Forelimb muscle (tissue), 1 donor: ENCODE measurements at places on chromosomes 2 and 18.

DNA sequence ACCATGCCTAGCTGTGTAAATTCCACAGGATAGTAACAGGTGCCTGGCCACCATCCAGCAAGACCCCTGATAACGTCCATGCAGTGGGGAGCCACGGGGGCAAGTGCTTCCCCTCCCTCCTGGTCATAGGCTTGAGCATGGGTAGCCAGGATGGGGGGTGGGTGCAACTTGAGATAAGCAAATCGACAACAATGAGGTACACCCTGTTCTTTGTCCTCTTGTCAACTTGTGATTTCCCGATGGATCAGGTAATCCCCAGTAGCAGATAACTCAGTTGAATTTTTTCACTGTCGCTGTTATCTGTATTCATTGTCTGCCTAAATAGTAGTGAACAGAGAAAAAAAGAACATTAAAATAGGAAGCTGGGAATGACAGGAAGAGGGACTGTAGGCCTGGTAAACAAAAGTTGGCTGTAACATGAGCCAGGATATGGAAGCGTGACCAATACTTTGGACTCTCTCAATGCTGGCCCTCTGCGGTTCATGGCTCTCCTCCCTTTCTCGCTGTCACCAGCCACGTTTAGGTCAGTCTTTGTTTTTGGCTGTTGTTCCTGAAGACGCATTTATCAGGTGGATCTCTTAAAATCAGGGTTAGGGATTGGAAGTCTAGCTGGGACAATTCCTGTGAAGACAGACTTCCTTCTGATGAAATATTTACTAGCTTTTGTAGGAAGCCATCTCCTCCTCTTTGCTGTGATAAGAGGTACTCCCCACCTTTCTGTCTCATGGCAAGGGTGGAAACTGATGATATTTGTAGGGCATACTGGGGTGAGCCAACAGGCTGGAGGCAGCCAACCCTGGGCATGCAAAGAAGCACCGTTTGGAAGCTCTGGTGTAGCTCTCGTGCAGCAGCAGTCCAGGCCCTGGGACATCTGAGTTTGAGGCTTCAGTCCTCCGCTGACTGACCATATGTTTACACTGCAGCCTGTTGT lies 42.4 kb downstream of the TCF7L1 start:
- DNase-seq = peak; percentile 40

- DNase-seq = no peak
Measured at GRCh38 chr2:237729681-237730475, 68.7 kb upstream of the RBM44 start.

GRCh38 chr2:32632089-32632488 lies 4.2 kb downstream of the TTC27 start:
- DNase-seq = no peak

- no peak for DNase-seq
Measured at GRCh38 chr18:6056171-6056910, 161.0 kb upstream of the TMEM200C start.

GRCh38 chr18:79935499-79935898 lies 16.0 kb downstream of the SLC66A2 start:
- DNase-seq = no peak

- DNase-seq = no peak
Measured at GRCh38 chr18:29626094-29626493, 1416.4 kb downstream of the DSC3 start.

DNA sequence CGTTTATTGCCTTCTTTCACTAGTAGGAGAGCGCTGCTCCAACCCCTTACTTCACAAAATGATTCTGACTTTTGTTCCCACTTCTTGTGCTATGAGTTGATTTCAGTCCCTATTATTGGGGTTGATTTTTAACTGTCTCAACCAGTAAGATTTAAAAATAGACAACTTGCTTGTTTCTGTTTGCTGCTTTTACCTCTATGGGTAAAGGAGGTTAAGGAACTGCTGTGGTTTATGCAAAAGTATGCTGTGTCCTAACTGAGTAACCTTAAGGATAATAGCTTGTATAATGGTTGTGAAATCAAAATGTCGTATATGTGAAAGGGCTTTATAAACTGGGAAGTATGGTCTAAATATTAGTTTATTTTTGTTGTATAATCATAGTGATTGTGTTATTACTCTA lies 22.6 kb downstream of the ALMS1 start:
- DNase-seq = no peak

DNA sequence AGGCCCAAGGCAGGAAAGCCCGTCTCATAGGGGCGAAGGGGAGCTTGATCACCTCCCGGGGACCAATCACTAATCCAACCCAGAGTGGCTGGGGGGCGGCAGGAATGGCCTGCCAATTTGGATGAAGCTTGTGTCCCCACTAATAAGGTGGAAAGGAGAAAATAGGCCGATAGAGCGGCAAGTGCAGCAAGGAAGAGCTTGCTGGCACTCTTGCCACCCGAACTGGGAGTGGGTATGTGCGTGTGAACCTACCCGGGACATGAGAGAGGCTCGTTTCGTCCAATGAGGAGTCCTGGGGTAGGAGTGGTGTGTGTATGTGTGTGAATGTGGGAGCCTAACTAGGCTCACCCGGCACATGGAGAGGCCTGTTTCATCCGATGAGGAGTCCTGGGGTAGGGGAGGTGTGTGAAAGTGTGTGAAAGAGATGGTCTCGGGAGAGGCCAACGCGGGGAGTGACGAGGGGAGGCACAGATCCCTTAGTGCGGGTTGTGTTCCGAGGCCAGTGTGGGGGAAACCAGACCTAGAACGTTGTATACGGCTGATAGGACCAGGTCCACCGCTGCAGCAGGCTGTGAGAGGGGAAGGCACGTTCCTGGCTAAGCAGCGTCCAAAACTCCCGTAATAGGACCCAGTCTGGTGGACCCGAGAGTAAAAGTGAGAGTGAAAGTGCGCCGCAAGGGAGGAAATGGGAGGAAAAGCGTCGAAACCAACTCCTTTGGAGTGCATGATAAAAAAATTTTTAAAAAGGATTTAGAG lies 47.1 kb upstream of the SELENOI start:
- no peak for DNase-seq

DNA sequence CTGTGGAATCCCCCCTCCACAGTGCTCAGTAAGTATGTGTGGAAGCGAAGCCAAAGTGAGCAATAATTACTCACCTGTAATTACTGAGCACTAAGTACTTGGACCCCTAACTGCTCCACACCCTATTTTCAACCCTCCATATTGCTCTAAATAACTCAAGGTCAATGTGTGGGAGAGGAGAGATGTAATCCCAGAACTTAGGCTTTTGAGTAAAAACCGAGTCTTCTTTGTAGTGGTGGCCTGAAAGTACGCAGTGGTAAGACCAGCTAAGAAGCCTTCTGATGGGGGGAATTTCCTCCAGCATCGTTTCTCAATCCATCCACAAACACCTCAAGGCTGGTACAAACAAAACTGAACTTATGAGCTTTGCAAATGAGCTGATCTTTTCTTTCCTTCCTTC lies 551.6 kb downstream of the ZEB2 start:
- no peak for DNase-seq

DNA sequence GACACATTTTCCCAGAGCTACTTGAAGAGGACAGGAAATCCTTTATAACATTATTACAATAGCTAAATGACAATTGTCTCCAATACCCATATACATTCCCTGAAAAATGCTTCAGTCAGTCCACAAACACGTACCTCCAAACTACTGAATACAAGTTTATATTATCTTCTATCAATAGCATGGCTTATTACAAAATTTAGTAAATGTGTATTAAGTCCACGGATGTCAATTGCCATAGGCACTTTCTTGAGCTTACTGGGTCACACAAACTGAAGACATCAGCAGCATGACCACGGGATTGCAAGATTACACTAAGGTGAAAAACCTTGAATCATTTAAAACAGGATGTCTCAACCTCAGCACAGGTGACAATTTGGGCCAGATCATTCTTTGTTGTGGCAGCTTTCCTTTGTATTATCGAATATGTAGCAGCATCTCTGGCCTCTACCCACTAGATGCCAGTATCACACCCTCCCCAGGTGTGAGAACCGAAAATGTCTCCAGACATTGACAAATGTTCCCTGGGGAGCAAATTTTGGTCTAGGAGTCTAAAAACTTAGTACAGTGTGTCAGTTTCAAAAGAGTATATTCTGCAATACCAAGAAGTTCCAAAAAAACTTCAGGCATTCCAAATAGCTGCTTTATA lies 1.4 kb downstream of the MBD2 start:
- no peak for DNase-seq

- no peak for DNase-seq
Measured at GRCh38 chr2:46663614-46664013, 184.2 kb downstream of the TMEM247 start.

DNA sequence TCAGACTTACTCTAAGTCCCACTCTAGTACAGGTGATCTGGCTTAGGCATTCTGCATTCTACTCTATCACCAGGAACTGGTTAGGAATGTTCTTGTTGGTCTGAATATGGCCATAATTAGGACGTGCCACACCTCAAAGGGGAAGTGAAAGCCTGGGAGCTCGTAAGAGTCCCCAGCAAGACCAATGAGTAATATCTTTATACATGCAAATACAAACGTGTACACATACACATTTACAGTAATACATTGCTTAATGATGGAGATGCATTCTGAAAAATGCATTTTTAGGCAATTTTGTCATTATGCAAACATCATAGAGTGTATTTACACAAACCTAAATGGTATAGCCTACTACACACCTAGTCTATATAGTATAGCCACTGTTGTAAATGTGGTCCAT lies 19.5 kb upstream of the ERCC3 start:
- no peak for DNase-seq

DNA sequence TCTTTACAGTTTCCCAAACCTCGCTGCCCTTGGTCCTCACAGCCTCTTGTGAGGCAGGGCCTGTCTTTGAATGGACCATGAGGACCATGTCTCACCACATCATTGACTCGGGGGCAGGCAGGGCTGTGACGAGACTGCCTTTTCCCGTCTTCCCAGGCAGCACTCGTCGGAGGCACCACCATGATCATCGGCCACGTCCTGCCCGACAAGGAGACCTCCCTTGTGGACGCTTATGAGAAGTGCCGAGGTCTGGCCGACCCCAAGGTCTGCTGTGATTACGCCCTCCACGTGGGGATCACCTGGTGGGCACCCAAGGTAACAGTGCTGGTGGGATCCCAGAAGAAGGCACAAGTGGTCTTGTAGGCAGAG lies 45.7 kb upstream of the MAPRE3 start:
- DNase-seq = no peak

- DNase-seq = no peak
Measured at GRCh38 chr2:99836690-99837605, 305.4 kb downstream of the AFF3 start.

DNA sequence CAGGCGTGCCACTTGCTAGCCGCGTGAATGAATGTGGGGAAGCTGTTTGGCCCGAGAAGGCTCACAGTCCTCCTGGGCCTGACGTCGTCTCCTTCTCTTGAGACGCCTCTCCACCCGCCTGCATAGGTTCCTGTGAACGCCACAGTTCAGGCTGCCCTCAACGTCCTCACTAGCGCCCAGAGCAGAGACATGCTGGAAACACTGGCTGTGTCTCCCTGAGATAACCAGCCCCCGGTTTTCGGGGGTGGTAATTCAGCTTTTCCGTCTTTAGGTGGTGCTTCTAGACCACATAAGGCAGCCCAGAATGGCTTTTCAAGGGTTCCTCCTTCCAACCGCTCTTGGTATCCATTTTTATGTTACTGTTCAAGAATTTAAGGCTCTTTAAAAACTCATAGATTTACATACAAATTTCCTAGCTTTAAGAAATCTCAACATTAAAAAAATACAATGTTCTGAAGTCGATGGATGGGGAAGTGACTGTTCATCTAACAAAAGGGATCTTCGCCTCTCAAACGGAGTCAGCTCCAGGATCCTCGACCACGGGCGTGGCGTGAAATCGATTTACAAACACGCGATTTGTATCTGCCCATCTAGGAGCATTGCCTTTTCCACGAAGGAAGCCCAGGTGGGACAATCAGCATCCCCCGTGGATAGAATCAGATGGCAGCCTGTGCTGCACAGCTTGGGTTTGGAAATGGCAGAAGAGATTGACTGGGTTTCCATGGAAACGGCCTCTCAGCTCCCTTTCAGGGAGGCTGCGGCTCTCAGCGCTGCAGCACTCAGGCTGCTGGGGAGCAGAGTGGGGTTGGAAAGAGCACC lies 110.6 kb upstream of the PXDN start:
- DNase-seq = peak; percentile 24

DNA sequence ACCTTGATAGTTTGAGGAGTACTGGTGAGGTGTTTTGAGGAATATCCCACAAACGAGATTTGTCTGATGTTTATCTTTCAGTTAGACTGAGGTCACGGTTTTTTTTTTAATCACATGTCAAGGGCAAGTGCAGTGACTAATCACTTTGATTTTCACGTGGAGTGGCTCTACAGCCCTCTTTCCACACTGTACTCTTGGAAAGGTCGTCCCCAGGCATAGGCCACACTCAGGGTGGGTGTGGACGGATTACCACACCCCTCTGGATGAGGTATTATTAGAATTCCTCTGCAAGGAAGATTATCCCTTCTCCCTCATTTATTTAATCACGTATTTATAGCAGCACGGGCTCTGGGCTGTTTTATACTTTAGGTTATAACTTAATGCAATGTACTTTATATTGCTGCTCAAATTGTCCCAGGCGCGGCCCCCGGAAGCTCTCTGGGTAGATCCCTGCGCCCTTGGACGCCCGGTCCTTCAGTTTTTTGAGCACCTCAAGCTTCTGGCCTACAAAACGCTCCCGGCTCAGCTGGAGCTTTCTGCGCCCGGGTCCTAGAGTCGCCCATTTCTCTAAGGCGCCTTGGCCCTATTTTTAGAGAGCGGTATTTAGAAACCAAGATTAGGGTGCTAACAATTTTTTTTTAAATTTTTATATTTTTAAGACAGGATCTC lies 515 bp upstream of the PLEKHB2 start:
- DNase-seq = no peak

DNA sequence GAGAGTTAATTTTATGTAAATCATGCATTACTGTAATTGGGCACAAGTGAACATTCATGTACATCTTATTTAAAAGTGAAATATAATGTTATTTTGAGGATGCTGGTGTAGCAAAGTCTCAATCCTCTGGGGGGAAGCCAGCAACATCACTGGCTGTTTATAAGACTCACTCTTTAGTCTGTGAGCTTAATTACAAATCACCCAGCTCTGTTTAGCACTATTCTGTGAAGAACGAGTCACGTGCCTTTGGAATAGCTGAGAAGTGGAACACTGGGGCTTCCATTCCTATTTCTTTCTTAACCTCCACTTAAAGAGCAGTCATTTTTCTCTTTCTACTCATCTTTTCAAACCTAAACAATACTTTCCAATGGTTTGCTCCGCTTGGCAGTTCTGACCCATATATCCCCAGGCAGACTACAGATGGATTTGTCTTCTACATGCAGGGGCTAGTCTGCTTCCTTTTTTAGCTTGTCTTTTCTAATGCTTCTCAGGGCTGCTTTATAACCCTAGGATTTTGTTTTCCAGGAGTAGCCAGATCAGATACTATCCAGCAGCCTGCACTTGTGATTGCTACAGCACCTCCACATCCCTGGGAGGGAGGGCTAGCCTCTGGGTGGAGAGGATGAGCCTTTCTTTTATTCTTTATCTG lies 95.3 kb upstream of the CAVIN2 start:
- DNase-seq = no peak

DNA sequence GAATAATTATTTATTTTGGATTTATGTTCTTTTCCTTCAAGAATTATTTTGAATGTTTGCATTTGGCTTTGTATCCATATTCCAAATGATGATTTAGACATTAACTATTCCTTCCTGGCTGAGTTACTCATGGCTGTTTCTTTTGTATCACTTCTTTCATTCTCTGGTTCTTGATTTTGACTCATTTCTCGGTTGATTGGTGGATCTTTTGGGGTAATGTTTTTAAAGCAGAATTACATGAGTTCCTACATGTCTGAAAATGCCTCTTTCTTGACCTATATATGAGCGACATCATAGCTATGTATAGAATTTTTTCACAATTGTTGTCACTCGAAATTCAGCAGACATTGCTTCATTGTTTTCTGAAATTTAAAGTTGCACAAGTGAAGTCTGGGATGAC lies 39.5 kb downstream of the CYP26B1 start:
- DNase-seq = no peak
